ENCODE measurements at places on chromosomes 6 and 20.
A peak's percentile ranks its signal among the peaks of the same experiment; 100 is the strongest.

- DNase-seq, result no peak
Measured at GRCh38 chr20:675453-676314, at the start of gene SCRT2. SCRT2 (minus strand) TSS chr20:675802; CDS start chr20:675601, 201 bp downstream.

GRCh38 chr6:49054311-49054710, 408.7 kb downstream of the MMUT start:
- DNase-seq, result no peak

DNA sequence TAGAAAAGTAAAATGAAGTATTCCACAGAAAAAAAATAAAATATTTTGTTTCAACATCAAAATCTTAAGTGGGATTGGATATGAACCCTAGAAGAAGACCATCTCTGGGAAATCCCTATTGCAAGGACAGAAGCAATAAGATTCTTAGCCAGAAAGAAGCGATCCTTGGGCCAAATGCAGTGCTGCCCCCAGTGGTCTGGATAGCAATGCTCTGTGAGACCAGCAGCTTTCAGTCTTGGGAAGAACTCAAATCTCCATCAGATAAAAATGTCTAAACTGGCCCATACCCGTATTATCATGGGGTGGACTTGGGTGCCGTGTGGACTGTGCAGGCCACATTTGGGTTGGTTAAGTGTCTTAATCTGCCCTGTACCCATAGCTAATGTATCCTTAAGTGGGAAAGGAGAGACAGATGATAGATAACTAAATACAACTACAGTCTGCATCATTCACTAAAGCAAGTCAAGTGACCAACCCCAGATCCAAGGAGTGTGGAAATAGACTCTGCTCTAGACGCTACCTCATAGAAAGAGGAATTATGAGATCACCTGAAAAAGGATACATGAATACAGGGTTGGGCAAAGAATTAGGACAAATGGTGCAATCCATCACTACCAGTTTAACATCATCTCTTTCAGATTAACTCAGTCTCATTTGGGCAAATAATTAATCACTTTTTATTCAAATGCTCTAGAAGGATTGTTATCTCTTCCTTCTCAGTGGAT, 38.9 kb upstream of the SNAP25 start:
- DNase-seq, result no peak

DNA sequence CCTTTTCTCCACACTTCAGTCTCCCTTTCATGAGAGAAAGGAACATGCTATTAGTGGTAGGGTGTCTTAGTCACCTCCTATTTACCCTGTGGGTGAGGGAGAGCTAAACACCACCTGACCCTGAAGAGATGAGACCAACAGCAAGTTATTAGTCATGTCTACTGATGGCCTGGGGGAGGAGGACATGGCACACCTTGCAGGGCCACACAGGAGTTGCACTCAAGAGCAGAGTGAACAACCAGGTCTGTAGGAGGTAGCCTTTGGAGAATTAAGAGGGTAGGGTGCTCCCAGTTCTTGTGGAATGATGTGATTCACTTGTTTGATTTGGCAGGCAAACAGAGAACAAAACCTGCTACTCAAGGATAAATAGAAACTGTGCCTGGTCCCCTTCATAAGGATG, 82.7 kb upstream of the FABP7 start:
- DNase-seq, result no peak

DNA sequence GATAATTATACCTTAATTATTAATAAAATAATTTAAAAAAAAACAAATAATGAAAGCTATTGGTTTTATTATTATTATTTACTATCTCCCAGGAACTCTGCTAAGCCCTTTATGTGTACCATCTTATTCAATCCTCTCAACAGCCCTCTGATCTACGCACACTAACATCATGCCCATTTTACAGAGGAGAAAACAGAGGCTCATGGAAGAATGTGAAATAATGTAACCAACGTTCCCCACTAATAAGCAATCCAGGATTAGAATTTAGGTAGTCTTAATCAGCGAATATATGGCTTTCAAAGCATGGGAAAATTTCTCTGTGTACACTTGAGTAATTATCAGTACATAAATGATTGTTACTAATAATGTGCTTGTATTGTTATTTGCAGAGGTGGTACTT, 89.0 kb downstream of the MAFB start:
- DNase-seq, result no peak

GRCh38 chr6:134593442-134593841, 275.5 kb upstream of the SGK1 start:
- no peak for DNase-seq

- DNase-seq, result no peak
Measured at GRCh38 chr6:127812985-127813698, 87.7 kb downstream of the THEMIS start.

DNA sequence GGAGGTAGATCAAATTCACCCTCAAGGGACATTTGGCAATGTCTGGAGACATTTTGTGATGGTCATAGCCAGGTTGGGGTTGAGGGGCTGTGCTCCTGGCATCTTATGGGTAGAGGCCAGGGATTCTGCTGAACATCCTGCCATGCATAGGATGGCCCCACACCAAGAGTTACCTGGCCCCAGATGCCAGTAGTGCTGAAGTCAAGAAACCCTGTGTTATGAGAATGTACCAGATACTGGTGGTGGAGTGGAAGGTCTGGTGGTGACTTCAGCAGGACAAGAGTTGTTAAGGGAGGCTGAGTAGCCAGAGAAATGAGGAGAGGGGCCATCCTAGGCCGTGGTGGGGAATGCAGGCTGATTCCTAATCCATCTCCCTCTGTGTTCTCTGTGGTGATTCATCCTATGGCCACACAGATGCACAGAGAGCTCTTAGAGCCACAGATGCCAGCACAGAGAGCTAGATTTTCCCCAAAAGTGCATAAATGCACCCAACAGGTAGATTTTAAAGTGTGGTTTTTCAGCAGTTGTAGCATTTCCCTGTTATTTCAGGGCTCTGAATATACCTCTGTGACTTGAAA, 43.6 kb downstream of the CDYL start:
- DNase-seq, result no peak

GRCh38 chr6:134299236-134299635, 18.7 kb downstream of the SGK1 start:
- no peak for DNase-seq

DNA sequence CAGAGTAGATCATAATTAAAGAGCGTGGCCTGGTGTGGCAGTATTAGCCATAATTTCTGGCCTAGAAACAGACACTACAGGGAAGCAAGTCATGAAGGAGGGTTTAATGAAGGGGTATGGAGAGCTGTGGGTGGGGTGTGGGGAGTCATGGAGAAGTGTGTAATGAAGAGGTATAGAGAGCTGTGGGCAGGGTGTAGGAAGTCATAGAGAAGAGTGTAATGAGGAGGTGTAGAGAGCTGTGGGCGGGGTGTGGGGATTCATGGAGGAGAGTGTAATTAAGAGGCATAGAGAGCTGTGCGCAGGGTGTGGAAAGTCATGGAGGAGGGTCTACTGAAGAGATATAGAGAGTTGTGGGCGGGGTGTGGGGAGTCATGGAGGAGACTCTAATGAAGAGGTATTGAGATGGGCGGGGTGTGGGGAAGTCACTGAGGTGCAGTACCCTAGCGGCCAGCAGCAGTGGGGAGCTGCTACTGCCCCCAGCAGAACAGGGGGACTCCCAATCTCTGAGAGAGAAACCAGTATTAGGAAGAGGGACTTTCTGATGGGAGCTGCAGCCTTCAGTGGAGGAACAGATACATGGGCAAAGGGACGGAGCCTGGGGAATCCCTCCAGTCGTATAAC, 145.4 kb upstream of the FOXA2 start:
- DNase-seq, result no peak

GRCh38 chr20:41531518-41532275, 86.5 kb downstream of the CHD6 start:
- no peak for DNase-seq

DNA sequence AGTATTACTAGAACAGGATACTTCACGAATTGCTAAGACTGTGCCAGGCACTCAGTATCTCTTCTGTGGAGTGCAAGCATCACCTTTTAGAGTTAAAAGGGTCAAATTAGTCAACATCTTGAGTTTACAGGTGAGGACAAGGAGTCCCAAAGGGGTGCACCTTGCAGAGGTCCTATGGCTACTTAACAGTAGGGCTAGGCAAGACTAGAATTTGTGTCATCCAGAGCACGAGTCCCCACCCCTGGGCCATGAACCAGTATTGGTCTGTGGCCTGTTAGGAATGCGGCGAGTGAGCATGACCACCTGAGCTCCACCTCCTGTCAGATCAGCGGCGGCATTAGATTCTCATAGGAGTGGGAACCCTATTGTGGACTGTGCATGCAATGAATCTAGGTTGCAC, 10.5 kb upstream of the DSTN start:
- DNase-seq, result no peak

DNA sequence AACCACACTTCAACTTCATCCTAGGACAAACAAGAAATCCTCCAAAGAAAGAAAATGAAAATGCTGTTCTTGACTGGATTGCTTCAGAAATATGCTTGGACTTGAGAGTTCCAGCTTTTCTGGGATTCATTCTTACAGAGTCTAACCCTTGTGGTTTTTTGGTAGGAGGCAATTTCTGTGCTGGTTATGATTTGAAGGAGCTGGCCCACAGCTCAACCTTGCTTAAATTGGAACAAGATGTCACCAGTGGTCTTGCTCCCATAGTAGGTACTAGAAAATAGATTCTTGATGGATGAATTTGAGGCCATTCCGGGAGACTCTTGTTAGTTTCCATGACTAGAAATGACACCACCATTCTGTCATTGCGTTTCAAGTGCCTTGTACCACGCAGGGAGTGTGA, 54.3 kb upstream of the BMP6 start:
- no peak for DNase-seq

DNA sequence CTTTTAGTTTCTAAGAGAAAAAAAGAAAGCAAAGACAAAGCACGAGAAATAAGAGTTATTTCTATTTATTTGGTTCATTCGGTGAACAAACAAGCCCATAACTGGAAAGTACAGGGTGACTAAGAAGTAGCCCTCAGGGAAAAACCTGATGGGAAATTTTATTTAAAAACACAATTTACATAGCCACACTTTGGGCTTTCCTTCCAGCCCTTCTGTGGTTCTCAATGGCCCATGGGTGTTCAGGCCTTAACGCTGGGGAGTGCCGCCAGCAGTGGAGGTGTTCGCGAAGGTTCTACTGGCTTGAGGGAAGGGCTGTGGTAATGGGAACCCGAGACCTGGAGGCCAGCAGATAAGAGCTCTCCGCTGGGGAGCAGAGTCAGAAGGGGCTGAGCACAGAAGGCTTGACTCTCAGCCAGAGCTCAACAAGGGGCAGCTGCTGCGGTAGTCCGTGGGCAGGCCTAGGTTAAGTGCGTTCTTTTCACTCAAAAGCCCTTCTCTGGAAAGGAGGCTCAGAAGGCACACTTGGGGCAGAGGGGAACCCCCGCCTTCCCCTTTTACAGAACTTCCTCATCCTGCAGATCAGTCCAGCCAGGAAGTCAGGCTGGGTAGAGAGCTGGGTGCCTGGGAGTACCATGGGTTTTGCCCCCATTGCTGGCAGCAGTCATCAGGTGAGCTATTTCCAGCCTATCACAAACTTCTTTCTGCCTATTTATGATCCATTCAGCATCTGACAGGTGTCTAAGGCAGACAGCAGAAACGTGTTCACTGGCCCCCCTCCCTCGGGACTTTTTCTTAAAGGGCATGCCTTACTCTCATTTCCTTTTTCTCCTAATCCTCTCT, 8.8 kb upstream of the CD83 start:
- DNase-seq, result peak; percentile 26

DNA sequence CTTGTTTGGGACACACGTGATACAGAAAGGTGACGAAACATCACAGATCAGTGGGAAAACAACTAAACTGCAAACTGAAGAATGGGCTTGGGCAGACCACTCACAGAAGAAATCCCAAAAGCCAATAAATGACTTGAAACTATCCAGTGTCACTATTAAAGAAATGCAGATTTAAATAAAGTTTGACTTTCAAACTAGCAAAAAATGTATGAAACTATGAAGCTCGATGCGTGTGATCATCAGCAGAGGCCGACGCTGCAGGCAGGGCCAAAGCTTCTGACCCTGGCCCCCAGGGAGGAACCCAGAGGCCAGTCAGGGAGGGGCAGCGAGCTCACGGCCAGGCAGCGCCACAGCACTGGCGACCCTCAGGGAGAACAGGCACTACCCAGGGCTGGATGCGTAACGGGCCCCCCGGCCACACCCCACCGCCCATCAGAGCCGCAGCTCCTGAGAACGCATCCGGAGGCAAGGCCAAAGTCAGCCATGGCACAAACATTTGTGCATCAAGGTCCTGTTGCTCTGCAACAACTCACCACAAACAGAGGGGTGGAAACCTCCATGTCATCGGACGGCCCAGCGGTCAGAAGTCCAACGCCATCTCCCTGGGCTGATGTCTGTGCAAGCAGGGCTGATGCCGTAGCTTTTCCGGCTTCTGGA, 94.1 kb downstream of the YTHDF1 start:
- no peak for DNase-seq

DNA sequence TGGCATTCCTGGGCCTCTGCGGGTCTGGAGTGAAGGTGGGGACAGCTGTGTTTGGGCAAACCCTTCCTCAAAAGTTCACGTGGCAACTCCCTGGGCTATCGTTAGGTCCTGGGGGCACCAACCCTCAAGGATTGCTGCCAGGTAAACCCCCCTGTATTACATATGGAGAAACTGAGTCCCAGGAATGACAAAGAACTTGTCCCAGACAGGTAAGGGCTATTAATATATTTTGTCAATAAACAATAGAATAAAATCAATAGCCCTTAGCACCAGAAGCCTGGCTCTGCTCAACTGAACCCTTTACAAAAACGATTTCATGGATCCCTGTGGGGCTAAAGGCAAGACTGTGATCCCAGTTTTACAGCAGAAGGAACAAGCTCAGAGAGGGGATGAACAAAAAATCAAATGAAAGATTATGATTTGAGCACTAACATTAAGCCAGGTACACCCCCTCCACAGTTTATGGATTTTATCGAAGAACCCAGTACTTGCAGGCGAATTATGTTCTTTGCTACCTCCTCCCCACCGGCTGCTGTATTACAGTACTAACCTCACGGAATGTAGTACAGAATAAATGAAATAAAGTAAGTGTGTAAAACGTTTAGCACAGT, 2.7 kb downstream of the ID1 start:
- DNase-seq, result no peak

DNA sequence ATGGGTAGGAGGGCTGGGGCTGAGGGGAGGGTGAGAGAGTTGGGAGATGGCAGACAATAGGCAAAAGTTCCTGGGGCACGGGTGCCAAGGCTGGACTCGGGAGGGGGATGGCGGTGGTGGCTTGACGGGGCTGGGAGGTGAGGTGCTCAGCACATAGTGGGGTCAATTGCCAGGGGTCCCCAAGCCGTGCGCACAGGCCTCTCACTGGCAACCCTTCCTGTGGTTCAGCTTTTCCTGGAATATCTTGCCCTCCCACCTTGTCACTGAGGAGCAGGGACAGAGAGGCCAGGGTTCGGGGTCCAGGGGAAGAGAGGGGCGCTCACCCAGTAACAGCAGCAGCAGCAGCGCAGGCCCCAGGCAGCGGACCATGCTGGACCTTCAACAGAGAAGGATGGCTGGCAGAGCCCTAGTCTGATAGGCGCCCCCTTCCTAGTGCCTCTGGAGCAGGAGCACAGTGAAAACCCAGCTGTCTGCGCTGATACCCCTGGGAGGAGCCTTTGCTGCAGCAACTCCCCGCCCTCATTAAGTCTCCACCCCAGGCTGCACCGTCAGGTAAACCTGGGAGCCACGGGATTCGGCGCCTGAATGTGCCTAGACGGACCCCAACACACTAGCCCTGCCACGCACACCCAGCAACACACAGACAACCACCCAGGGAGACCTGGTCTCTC, at the start of gene GFRA4:
Gene GFRA4, minus strand, starts transcription at position 369 of the 671 bp plus-strand sequence. Its CDS starts 0 bp downstream, at position 369.
- DNase-seq, result no peak

- DNase-seq, result no peak
Measured at GRCh38 chr6:83270971-83271719, 78.0 kb downstream of the RWDD2A start.

GRCh38 chr6:83514466-83514865, 2.1 kb downstream of the PRSS35 start:
- no peak for DNase-seq

- DNase-seq, result no peak
Measured at GRCh38 chr6:123515715-123516114, 121.0 kb downstream of the TRDN start.

Data from NCI-H1436 (cell line).